ENCODE measurements at places on chromosomes 1 and 21.

DNA sequence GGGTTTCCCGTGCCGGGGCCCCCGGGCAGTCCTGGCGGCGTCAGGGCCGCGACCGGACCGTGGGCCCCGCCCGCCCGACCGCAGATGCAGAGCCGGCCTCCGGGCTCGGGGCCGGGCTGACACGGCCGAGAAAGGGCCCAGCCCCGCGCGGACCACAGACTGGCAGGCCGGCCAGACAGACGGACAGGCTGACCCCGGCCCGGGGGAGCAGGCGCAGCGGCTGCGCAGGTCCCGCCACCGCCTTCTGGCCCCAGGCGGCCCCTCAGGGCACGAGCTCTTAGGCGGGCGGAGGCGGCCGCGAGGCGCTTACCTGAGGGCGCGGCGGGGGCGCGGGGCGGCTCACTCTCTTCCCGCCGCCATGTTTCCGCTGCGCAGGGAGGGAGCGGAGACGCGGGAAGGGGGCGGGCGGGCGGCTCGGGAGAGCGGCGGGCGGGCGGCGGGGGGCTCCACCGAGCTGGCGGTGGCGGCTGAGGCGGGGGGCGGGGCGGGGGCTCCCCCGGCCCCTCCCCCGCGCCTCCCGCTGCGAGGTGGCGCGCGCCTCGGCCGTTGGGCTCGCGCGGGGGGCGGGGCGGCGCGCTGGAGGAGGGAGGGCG is at the start of gene SCMH1:
SCMH1 (minus strand) TSS at position 558 of the 593 bp plus-strand sequence. CDS start 56,173 bp downstream, outside the sequence.
- peak; percentile 96 for DNase-seq

DNA sequence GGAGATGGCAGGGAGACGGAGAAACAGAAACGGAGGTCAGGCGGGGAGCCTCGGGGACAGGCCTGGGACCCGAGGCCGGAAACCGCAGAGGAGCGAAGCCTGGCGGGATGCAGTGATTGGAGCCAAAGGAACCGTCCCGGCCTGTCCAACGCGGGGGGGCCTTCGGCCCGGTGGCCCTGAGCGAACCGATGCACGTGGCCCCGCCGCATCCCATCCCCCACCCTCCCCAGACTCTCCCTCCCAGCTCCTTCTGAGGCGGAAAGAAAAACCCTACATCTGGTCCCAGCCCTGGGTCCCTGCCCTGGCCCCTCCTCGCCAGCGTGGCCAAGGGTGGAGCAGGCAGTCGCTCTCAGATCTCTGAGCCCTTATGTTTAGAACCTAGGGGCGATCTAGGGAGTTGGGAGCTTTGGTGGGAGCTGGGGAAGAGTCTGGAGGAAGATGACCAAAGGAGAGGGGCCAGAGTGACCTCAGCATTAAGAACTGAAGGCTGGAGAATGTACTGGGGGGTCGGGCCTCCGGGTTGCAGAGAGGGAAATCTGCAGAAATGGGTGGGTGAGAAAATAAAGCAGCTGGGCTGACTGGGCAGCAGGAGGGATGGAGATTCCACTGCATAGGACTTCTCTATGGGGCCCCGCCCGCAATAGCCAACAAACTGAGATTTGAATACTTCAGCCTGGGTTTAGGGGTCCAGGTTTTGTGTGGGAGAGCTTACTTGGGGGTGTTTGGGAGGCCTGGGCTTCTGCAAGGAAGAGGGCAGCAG is 1.5 kb upstream of the CRABP2 start:
- no peak for DNase-seq

- no peak for DNase-seq
Measured at GRCh38 chr1:85321237-85321964, 45.0 kb upstream of the BCL10 start.

- DNase-seq = no peak
Measured at GRCh38 chr1:59443310-59443709, 146.4 kb downstream of the FGGY start.

DNA sequence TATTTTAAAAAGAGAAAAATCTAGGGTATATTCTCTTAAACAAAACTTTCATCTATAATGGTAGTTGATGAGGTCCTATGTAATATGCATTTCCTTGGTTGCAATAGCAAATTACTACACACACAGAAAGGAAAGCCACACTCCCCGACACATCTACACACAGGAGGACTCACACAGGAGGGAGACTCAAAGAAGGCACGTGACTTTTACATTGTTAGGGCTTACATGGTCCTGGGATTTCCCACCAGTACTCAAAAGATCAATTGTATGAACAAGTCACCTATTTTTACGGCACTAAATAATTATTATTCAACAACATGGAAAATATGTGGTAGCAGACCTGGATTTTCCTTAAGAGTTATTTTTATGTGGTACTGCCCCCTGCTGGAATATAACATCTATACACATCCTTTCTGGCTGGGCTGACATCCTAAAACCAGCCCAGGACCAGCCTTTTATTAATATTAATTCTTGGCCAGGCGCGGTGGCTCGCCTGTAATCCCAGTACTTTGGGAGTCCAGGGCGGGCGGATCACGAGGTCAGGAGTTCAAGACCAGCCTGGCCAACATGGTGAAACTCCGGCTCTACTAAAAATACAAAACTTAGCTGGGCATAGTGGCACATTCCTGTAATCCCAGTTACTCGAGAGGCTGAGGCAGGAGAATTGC is 33.9 kb upstream of the LGALS8 start:
- peak; percentile 79 for DNase-seq

GRCh38 chr21:35643176-35643575 is 417.1 kb downstream of the SETD4 start:
- no peak for DNase-seq

DNA sequence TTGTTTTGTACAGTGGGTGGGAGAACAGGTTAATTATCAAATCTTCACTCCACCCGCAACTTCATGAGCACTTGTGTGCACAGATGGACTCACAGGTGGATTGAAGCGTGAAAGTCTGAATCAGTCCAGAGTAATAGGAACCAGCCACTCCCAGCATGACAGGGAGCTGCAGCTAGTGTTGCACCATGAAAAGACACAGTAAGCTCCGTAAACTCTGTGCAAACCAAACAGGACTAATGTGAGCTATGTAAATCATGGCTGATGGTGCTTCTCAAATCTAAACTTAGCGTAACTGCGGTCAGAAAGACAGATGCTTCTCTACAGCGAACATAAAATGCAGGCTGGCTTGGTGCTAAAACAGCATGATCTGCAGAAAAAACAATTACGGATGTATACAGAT is 114.4 kb downstream of the CENPF start:
- DNase-seq = no peak

- DNase-seq = no peak
Measured at GRCh38 chr1:77926561-77927357, 38.3 kb downstream of the NEXN start.

GRCh38 chr1:107198561-107198960 is 57.7 kb downstream of the NTNG1 start:
- no peak for DNase-seq

DNA sequence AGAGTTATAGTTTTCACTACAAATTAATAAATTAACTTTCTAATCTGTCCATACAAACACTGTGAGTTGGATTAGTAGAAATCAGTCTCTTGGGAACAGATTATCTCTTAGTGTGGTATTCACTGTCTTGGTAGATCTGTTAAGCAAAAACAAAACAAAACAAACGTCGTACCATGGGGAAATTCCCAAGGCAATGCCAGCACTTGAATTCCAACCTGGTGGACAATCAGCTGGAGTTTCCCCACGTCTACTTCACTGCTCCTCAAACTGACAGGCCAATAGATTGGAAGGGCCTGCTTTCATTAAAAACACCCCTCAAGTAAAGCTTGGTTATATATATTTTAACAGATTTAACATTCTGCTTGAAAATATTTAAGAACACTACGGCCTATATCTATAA is 31.9 kb downstream of the GDAP2 start:
- DNase-seq = no peak

- DNase-seq = no peak
Measured at GRCh38 chr1:240413732-240414131, 198.2 kb downstream of the GREM2 start.

DNA sequence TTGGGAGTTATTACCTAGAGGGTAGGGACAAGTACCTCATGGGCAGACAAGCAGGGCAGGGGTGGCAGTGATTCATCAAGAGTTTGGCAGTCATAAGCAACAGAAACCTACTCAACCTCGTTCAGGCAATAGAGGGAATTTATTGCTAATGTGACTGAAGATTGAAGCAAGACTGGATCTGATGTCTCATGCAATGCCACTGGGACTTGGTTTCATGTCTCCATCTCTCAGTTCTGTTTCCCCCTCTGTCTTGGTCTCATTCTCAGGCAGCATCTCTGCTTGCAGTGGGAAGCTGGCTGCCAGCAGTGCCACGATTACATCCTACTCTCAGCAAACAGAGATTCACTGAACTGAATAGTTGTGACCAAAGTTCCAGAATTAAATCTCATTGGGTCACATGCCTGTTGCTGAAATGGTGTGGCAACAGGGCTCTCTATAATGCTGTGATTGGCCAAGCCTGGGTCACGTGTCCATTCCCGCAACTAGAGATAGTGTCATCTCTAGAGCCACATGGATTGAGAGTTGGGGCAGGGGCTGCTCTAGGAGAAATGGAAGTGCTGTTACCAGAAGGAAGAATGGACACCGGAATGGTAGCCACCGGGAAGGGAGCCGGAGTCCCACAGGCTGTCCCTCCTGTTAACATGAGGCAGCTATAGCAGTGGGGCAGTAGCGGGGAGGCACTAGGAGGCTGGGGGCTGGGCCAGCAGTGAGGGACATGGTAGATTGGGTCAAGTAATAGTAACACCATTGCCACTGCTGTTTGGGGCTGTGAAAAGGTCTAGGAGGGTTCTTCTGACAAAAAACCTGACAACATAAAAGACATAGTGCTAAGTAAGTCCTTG is 3.9 kb upstream of the CDC42 start:
- DNase-seq = no peak

DNA sequence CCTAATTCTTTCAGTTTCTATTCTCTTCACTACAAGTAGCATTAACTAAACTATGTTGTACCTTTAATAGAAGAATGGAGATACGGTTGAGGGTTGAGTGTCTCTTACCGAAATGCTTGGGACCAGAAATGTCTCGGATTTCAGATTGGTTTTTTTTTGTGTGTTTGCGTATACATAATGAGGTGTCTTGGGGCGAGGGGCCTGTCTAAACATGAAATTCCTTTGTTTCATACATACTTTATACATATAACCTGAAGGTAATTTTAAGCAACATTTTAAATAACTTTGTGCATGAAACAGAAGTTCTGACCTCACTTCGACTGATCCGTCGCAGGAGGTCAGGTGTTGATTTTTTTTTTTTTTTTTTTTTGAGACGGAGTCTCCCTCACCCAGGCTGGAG is 36.3 kb upstream of the MYOCOS start:
- DNase-seq = no peak

GRCh38 chr1:217562229-217562878 is 68.5 kb downstream of the GPATCH2 start:
- no peak for DNase-seq

GRCh38 chr1:208204779-208205178 is 39.4 kb downstream of the PLXNA2 start:
- DNase-seq = no peak

DNA sequence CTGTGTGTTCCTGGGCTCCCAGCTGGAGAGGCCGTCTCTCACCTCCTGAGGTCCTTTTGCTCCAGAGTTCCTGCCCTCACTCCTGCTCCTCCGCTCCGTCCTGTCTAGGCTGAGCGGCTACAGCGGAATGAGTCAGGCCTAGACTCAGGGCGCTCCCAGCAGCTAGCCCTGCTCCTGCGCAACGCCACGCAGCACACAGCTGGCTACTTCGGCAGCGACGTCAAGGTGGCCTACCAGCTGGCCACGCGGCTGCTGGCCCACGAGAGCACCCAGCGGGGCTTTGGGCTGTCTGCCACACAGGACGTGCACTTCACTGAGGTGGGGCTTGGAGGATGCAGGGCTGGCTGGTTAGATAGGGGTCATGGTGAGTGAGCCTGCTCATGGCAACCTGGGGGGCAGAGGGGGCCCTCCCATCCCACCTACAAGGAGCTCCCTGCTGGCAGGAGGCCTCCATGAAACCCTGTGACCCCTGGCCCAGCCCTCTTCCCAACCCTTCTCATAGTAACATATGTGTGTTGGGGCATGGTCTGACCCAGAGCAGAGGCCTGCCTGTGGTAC is 15.1 kb downstream of the PSRC1 start:
- no peak for DNase-seq

DNA sequence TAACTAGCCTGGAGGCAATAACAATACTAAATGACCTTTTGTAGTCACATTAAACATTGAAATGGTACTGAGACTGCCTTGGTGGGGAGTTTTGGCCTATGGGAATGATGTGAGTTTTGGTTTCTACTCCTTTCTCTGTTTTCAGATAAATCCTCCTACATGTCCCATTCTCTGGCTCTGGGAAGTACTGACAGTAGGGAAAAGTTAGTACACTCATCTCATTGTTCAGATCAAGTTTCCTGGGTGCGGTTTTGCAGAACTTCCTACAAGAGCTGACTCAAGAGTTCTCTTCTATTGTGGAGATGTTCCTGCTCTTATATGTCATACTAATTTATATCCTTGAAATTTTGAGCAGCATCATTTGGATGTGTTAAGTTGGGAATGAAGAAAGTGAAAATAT is 74.2 kb upstream of the MACF1 start:
- DNase-seq = no peak

GRCh38 chr1:3986686-3987218 is 86.7 kb upstream of the C1orf174 start:
- DNase-seq = no peak
